ENCODE measurements at places on chromosomes 13 and 19. TPM values are rescaled to one million over a fixed set of nuclear protein-coding genes. Genes with fewer than 3 reads are reported as not detected.

The TGFBR3L gene
- 0.99 TPM for total RNA-seq

The AMER2 gene
- total RNA-seq = not detected

The ATP4A gene
- total RNA-seq = not detected

The PLVAP gene
- total RNA-seq = 0.09 TPM

The SOX1 gene
- total RNA-seq = not detected

The DENND1C gene
- not detected for total RNA-seq

The ZSCAN1 gene
- total RNA-seq = not detected

The PGLYRP2 gene
- total RNA-seq = not detected

The ZNF880 gene
- 15.2 TPM for total RNA-seq

The N4BP2L1 gene
- total RNA-seq = 1.9 TPM

The NOTCH3 gene
- 44.4 TPM for total RNA-seq

The BCAM gene
- total RNA-seq = 24.2 TPM

The CLASRP gene
- total RNA-seq = 14.1 TPM

The CBY2 gene
- not detected for total RNA-seq

The C19orf33 gene
- 1.7 TPM for total RNA-seq

The DKKL1 gene
- total RNA-seq = 0.18 TPM

The NLRP11 gene
- not detected for total RNA-seq

The ATP8A2 gene
- total RNA-seq = under 0.01 TPM
